ENCODE measurements at places on chromosomes 12 and 14. TPM values are rescaled to one million over a fixed set of nuclear protein-coding genes. Genes with fewer than 3 reads are reported as not detected.

- DNase-seq, result no peak
Observed at GRCh38 chr12:24374452-24374851, 425.0 kb upstream of the SOX5 start.

DNA sequence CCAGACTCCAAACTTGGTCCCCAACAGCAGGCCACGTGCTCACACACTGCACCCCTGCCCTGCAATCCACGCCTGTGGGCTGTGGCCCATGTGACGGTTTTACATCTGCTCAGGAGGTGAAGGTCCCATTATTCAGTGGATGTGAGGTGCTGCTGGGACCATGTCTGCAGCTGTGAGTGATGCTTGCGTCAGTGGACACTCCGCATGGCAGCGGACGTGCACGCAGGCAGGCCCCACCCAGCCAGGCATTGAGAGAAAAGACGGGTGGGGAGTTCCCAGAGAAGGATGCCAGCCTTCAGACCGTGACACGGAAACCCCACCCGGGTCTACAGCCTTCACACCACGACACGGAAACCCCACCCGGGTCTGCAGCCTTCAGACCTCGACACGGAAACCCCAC lies 67.6 kb downstream of the NOC4L start:
- no peak for DNase-seq

GRCh38 chr12:18851271-18851670 lies 113.4 kb downstream of the CAPZA3 start:
- no peak for DNase-seq

GRCh38 chr12:50103767-50104321 lies at the start of gene GPD1:
TSS of gene GPD1 (plus strand) at chr12:50104008. CDS start at chr12:50104051, 43 bp downstream.
- peak; percentile 74 for DNase-seq

GRCh38 chr14:26730929-26731618 lies 133.2 kb upstream of the NOVA1 start:
- no peak for DNase-seq

- DNase-seq, result no peak
Observed at GRCh38 chr12:14111230-14111865, 129.9 kb upstream of the GRIN2B start.

GRCh38 chr12:9741726-9742125 lies 8.8 kb upstream of the CLECL1 start:
- no peak for DNase-seq

- DNase-seq, result no peak
Observed at GRCh38 chr14:103072595-103073366, 11.2 kb upstream of the LBHD2 start.

DNA sequence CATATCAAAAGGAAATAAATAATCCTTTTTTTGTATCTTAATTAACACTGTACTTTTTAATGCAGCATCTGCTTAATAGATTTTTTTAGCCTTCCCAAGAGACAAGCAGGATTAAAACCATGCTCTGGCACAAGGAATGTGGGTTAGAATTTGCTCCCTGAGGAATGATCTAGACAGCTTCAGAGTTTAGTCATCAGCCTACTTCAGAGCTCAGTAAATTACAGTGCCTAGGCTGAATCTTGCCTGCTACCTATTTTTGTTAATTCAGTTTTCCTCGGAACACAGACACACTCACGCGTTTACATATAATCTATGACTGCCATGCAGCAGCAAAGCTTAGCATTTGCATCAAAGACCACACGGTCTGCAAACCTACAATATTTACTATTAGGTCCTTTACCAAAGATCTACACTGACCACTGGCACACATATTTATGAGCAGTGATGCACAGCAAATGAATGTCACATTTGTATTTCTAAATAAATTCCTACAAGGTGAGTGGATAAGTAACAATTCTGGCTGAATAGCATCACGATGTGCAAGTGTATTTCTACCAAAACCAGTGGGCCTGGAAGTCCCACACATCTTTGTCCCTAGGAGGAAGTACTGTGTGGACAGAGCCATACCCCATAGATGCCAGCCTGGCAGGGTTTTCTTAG lies 309.8 kb upstream of the TMEM132C start:
- DNase-seq, result no peak

GRCh38 chr14:89336338-89336737 lies 80.7 kb downstream of the FOXN3 start:
- no peak for DNase-seq

DNA sequence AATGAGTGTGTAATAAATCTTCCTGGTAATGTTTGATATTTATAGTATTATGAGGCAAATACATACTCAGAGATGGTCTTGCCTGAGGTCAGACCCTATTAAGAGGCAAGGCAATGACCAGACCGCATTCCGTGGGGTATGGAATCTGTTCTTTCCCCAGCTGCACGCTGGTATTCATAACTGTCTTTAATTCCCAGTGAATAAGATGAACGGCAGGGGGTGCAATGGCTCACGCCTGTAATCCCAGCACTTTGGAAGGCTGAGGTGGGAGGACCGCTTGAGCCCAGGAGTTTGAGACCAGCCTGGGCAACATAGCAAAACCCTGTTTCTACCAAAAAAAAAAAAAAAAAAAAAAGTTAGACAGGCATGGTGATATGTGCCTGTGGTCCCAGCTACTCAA lies 44.6 kb downstream of the ERO1A start:
- DNase-seq, result no peak

DNA sequence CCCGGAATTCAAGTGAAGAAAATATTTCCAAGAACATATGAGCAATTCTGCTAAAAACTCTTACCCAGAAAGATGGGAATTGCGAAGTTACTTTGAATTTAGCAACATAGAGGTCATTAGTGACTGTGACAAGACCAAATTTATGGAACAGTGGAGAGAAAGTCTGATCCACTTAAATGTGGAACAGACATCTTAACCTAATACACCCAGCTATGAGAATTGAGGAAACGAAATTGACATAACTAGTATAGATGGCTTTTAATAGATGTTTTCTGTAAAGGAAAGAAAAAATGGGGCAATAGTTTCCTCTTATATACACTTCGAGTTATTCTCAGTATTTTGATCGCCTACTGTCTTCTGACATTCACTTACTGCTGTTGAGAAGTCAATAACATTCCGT lies 4.6 kb downstream of the OVCH1 start:
- DNase-seq, result no peak

- no peak for DNase-seq
Observed at GRCh38 chr14:57008534-57008933, 198.3 kb upstream of the OTX2 start.

DNA sequence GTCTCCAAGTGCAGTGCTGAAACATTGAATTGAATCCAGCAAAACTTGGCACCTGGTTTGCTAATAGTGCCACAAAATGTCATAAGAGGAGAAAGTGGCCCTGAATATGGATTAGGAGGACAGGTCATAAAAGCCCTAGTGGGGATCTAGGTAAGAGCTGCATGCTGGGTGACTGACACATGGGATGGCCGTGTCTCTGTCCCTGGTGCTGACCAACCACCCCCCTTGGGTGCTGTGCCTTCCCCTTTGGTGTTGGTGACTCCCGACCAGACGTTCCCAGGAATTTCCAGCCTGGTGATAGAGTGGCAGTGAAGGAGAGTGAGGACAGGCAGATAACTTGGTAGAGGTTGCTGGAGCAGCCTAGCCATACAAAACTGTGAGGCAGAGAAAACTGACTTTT lies 142.8 kb downstream of the VRK1 start:
- DNase-seq, result no peak

DNA sequence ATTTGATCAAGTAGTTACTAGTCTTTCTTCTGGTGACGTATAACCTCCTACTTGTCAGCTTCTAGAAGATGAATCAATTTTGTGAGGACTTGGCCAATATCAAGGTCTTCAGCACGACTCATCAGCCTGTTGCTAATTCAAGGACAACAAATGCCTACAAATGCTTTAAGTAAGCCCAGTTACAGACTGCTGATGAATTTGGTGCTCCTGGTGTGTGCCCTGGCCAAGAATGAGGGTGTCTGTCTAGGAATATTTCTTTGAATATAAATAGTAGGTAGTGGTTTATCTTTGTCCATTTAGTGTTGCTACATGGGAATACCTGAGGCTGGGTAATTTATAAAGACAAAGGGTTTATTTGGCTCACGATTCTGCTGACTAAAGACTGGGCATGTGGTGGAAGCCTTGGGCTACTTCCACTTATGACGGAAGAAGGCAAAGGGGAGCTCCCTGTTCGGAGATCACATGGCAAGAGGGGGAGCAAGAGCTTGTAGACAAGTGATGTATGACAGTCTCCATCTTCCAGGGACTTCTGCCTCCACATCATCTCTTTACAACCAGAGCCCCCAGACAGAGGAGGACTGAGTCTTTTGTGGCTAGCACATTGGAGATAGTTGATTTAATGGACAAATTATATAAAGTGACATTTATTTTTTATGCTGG lies 180.2 kb downstream of the CRADD start:
- DNase-seq, result no peak

GRCh38 chr14:22905627-22906026 lies 13.3 kb downstream of the RBM23 start:
- DNase-seq, result no peak

DNA sequence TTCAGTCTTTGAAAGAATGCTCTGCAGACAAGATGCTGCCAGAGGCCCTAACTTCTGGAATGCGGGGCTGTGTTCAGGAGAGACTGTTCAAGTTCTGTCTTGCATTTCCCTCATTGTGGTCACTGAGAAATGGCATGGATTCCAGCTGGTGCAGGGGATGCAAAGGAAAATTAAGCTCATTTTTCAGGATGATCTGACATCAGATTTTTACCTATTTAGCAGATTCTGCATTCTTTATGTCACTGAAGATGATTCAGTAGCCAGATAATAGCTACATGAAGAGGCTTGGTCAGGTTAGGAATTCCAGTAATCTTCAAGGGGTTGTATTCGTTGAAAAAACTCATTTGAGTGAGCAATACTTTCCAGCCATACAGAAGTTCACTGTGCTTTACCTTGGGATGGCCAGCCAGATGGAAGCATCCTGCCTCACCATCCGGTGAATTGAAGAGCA lies 16.1 kb upstream of the MFAP5 start:
- no peak for DNase-seq

DNA sequence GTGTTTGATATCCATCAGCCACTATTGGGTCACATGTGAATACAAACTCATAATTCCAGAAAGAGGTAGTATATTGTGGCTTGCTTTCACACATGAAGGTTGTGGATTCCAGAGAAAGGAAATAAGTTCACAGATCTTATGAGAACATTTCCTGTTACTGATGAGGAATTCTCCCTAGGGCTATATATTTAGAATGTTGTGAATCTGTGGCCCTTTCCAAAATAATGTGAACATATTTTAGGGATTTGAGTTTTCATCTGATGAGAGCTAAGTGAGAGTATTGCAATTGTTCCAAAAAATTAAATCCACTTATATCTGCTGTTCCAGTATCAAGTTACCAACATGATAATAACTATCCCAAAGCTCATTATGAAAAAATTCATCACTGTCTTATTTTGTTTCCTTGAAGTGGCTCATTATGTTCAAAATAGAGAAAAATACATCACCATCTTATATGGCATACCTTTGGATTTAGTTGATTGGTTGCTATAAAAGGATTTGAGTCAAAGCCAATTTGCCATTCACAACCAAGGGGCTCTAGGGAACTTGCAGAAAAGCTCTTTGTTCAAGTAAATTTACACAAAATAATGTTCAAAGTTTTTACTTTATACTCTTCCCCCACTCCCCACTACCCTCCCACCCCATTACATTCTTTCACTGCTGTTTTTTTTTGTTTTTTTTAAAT lies 76.3 kb downstream of the MYRFL start:
- DNase-seq, result no peak

DNA sequence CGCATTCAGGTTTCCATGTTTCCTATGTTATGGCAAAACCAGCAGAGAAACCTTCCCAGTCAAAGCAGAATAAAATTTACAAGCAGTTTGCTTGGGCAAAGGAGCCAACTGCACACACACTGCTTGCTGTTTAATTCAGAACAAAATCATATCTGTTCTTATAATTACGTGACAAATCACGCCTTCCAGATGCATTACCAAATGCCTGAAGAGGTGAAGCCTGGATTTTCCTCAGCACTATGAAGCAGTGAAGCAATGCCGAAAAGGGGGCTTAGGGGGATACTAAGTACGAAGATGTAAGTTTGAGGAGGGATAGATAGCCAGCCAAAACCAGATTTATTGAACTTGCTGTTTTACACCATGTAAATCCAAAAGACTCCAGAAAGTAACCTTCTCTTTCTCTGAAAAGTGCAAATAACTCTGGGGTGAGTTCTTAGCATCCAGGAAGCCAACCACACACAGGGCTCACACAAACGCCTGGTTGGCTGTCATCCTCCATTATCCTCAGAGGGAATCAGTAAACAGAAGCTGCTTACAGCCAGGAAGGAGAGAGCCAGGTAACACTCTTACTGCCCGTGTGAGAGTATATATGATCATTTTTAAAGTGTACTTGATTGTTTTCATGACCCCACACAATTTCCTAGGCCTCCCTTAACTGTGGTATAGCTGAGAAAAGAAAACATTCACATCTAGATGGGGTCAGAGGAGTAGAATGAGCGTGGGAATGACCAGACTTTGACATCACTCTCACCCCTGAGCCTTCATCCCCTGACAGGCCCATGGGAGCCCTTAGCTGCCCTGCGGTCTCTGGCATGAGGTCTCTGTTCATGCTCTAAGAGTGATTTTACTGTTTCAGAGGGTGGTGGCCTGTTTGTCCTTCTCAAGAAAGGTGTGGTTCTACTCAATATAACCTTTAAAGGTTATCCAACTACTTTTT lies 442.5 kb downstream of the EGLN3 start:
- no peak for DNase-seq

DNA sequence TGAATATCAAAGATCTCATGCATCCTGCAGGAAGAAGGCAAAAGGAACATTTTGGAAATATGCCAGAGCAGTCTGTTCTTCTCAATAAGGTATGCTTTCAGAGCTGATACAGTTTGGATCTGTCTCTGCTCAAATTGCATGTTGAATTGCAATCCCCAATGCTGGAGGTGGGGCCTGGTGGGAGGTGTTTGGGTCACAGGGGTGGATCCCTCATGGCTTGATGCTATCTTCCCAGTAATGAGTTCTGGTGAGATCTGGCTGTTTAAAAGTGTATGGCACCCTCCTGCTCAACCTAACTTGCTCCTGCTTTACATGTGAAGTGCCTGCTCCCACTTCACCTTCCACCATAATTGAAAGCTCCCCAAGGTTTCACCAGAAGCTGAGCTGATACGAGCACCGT lies 76.6 kb downstream of the RIN3 start:
- DNase-seq, result no peak

ESR2 gene
- not detected for total RNA-seq

MSRB3 gene
- total RNA-seq, result 79.4 TPM

RNASE9 gene
- not detected for total RNA-seq

MANSC1 gene
- 72.1 TPM for total RNA-seq

CACNA2D4 gene
- total RNA-seq, result not detected

KRT71 gene
- not detected for total RNA-seq

LHX5 gene
- total RNA-seq, result not detected

GPR135 gene
- total RNA-seq, result 4.7 TPM

BDKRB1 gene
- not detected for total RNA-seq

PDE6H gene
- not detected for total RNA-seq
